ENCODE measurements at places on chromosomes 7 and 10.

DNA sequence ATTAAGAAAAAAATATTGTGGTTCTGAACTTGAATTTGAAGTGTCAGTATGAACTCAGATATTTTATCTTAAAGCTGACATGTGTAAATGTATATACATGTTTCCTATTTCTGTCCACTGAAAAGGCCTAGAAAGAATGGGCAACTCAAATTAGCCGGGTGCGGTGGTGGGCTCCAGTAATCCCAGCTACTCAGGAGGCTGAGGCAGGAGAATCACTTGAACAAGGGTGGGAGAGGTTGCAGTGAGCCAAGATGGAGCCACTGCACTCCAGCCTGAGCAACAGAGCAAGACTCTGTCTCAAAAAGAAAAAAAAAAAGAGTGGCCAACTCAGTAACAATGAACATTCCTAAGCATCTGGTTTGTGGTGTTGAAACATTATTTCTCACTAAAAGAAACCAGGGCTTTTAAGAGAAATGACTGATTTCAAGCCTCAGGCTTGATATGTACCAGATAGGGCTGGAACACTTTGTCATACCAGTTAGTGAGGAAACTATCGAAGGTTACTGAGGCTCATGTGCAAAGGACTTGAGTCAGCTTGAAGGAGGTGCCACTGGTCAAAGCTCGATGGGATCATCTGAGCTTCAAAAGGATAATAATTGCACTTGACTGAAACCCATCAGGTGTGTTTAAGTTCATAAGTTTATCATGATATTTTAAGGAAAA, 40.5 kb downstream of the AOAH start:
- DNase-seq: no peak

DNA sequence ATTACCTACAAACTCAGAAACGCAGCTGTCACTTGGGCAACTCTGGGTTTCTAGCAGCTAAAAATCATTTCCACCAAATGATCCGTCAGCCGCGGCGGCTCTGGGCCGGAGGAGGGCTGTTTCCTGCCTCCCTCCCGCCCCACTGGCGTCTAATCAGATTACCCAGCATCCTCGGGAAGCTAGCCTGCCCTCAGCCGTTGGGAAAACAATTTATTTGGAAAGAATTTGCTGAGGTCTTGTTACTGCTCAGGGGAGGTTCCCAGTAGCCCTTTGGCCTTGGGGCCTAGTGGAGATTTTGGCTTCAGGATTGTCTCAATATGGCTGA, 65.0 kb upstream of the ADGRA1 start:
- no peak for DNase-seq

GRCh38 chr10:7258948-7259523, 151.8 kb downstream of the SFMBT2 start:
- peak; percentile 79 for DNase-seq

- DNase-seq: no peak
Measured at GRCh38 chr10:77946084-77946483, 19.5 kb upstream of the DLG5 start.

GRCh38 chr7:127514499-127514898, 70.9 kb downstream of the GCC1 start:
- DNase-seq: no peak

DNA sequence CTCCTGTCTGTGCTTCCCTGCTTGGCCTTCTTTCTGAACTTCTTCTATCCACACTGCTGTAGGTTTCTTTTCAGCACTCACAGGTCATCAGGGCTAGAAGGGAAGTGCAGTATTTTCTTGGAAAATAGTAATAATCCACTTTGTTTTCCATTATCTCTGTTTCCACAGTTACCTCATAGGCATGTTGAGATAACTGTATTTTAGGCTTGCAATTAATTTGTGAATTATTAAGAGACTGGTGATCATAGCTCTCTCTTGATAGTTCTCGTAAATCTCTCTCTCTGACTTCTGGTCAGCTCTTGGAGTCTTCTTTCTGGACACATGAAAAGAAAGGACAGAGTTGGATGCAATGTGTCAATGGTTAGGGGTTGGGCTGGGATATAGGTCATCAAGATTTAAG, 243.6 kb upstream of the IGFBP3 start:
- no peak for DNase-seq

DNA sequence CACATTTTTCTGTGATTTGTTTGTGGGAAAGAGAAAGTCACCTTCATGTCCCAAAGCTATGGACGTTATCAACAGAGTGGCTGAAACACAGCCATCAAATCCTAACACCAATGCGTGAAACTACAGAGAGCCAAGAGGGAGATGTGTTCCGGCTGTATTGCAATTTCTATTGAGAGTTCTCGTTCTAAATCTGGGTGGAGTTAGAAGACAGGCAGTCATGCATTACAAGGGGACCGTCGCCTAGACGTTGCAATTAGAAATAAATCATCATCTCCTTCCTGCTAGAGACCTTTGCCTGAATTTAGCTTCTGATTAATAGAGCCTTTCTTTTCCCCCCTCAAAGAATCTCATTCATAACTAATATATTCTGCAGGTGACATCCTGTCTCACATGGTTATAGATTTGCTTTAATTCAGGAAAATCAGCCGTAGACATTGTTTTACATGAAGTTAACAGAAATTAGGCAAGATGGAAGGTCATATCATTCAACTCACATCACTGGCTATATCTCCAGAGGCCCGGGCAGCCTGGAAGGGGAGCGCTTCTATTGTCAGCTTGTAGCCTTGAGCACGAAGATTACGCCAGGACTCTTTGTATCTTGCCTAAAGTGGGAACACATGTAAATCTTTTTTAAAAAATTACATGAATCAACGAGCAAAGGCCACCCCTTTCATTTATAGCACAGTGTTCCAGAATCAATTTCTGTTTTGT, 52.6 kb downstream of the HABP2 start:
- DNase-seq: no peak

GRCh38 chr10:71684356-71685173, 35.0 kb downstream of the C10orf105 start:
- DNase-seq: peak; percentile 56

DNA sequence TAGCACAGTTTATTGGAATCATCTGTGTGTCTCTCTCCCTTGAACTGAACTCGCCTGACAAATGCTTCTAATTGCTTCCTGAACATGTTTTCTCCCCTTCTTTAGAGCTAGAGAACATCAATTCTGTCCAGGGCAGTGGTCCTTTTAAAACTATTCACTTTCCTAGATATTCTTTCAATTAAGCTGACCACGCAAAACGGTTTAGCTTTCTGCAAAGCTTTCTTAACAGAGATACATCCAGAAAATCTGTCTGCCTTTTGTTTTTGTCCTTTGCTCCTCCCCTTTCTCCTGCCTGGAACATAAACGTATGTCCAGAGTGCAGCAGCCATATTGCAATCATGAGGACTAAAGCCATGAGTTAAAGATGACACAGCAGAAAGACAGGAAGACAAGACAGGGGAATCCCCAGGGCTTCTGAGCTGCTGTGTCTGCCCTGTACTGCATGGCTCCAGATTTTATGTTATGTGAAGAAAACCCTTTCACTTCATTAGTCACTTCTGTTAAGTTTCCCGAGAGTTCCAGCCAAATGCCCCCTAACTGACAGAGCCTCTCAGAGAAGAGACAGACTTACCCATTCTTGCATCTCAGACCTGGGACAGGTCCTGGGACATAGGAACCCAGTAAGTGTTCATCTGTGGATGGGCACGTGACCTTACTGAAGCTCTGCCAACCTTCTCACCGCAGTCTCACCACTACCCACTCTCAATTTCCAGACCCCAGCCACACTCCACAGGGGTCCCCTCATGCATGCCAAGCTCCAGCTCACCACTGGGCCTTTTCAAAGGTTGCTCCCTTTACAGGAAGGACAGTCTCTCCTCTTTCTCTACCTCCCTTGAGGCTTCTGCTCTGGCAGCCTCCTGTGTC, 35.0 kb upstream of the CPXM2 start:
- DNase-seq: no peak

- DNase-seq: no peak
Measured at GRCh38 chr10:131110241-131110783, 201.2 kb downstream of the TCERG1L start.

GRCh38 chr10:85532773-85533172, 833.8 kb downstream of the GRID1 start:
- DNase-seq: no peak

DNA sequence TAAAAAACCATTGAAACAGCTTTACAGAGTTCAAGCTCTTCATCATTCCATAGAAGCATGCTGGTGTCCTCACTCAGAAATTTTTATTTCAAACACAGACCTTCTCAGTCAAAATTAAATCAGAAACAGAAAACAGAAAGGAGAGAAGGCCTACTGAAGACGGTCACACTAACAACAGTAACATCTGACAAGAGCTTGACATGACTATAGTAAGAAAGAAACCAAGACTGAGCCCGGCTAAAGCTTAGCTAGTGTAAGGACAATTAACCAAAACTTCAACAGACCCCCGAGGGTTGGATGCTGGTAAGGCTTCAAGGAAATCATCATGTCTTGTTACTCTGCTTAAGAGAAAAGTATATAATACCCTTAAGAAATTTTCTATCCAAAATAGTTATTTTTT, 38.6 kb downstream of the MTPN start:
- no peak for DNase-seq

- no peak for DNase-seq
Measured at GRCh38 chr10:113294868-113295267, 258.0 kb upstream of the HABP2 start.

DNA sequence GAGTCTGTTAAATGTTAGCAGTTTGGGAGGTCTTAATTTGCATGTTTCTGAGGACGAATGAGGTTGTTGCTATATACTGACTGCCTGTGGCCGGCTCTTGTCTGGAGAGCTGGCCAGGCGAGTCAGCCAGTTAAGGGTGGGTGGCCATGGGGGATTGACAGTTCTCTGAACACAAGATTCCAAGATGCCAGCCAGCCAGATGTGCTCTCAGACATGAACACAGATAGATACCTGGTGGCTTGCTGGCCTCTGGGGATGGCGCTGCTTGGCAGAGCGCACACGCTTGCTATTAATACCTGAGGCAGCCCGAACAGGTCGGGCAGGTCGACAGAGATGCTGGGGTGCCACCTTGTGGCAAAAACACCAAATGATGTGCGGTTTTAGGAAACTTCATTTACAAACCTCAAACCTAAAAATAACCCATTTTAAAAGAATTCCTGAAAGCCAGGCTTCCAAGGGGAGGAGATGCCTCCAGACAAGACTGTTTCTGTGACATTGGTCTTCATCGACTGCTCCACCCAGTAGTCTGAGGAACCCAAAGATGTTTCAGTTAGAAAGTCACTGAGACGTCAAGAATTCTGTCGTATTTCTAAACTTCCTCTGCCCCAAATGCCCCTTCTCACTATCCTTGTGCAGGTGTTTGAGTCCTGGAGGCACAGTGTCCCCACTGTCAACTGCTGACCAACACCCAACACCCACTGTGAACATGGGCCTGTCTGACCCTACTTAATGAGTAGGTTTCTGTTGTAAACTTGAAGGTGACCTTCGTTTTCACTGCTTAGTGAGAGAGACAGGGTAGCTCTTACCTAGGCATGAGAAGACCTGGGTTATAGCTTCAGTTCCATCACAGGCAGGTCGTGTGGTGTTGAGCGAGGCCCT, 123.4 kb downstream of the NT5C2 start:
- DNase-seq: peak; percentile 81

GRCh38 chr7:4015371-4015770, 666.7 kb upstream of the FOXK1 start:
- no peak for DNase-seq

DNA sequence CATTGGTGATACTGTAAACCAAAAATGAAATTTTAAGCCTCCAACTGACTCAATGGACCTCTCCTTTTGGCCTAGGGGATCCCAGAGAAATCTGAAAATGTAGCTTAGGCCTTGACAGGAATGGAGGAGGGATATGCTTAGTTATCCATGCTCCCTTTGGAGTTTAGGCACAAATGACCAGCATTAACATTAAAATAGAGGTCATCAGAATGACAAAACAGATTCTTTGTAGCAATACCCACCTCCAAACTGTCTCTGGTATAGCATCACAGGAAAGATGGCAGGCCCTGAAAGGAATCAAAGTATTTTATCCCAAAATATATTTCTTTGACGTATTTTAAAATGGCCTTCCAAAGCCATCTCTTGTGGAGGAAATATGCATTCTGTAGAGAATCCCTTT, 39.1 kb upstream of the LRRN3 start:
- no peak for DNase-seq

DNA sequence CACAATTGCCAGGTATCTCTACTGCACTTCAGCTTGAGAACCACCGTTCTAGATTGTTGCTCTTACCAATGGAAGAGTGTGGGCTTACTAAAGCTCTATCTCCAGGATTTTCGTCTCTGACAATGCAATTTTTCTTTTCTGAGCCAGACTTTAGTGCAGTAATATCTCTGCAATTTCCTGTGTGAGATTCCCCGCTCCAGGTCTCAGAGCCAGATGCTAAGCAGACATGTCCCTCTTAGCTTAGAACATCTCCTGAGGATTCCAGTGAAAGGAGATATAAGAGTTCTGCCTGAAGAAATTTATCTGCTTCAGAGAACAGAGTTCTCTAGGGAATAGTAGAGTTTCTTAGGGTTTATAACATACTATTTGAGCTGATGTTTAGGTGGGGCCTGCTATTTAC, 82.0 kb downstream of the SND1 start:
- no peak for DNase-seq

GRCh38 chr10:124677293-124677699, 66.9 kb downstream of the FAM53B start:
- DNase-seq: no peak

DNA sequence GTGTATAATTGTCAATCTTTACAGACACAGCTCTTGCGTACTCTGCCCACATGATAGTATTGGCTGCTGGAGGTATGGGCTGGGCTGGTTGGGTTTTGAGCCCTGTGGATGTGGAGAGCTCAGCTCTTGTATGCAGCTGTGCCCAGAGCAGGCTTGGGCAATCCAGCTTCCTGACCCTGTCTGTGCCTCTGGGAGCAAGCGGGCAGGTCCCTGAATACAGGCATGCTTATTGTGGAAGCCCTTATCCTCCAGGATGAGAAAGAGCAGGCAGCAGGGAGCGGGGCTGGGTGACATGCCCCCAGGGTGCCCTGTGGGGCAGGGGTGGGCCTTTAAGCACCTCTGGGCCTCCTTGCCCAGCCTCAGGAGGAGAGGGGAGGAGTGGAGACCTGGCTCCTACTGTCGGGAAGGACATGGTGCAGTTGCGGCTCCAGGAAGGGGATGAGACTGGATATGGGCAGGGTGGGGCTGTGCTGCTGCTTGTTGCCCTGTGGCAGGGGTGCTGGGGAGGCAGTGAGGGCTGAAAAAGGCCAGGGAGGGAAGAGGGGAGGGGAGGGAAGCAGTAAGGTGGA, 32.7 kb upstream of the SH2D4B start:
- DNase-seq: no peak

- DNase-seq: no peak
Measured at GRCh38 chr7:52826515-52827265, 208.7 kb upstream of the POM121L12 start.

DNA sequence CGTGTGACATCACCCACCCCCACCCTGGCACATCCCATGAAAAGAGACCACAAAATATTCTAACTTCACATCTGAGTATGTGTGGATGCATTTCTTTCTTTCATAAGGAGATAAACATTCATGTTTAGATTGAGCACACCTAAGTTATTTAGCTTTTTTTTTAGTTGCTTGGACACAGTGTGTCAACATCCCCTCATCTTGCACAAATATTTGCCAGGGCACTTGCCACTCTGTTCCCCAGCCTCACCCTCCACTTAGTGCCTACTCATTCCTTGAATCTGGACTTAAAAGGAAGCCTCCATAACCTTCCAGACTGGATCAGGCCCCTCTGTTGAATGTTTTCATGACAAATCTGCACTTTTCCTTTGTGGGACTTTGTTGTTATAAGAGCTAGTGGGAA, 338.9 kb upstream of the IGFBP3 start:
- DNase-seq: no peak

Measured in stimulated activated CD8-positive, alpha-beta memory T cell treated with anti-CD3 and anti-CD28 coated beads, Interleukin-4, amount 100 ng/mL, for 48 hours (primary cell).